ENCODE measurements at places on chromosomes 5 and 9. TPM values are rescaled to one million over a fixed set of nuclear protein-coding genes. Genes with fewer than 3 reads are reported as not detected.

Gene FOXD4L4
- total RNA-seq, result not detected

Gene TMOD1
- total RNA-seq, result not detected

Gene HK3
- total RNA-seq, result not detected

Gene MYORG
- 1.2 TPM for total RNA-seq

Gene PCDHB4
- total RNA-seq, result 1.7 TPM

Gene TLR4
- total RNA-seq, result 24.3 TPM

Gene STKLD1
- total RNA-seq, result 0.41 TPM

Gene NTRK2
- total RNA-seq, result 0.64 TPM
